ENCODE measurements at places on chromosomes 2 and 18. TPM values are rescaled to one million over a fixed set of nuclear protein-coding genes. Genes with fewer than 3 reads are reported as not detected.

GRCh38 chr18:21903709-21904108 is 163.1 kb downstream of the MIB1 start:
- DNase-seq, result no peak

Gene ZAP70
- 2.5 TPM for total RNA-seq

GRCh38 chr2:187338679-187339121 is 109.4 kb downstream of the CALCRL start:
- DNase-seq, result no peak

Gene OTX1
- total RNA-seq, result 0.54 TPM

Gene RAB12
- 79.8 TPM for total RNA-seq

All from sigmoid colon (tissue), 7 donors.